ENCODE measurements at places on chromosomes 7 and 10. TPM values are rescaled to one million over a fixed set of nuclear protein-coding genes. Genes with fewer than 3 reads are reported as not detected.

Gene UCN3
- not detected for polyA plus RNA-seq

Gene MYL10
- not detected for polyA plus RNA-seq

Gene MSS51
- 0.54 TPM for polyA plus RNA-seq

Gene GRID2IP
- polyA plus RNA-seq = 0.44 TPM

Gene EPHA1
- 65.6 TPM for polyA plus RNA-seq

Gene ABCC2
- polyA plus RNA-seq = 0.20 TPM

Gene ANKRD2
- polyA plus RNA-seq = 0.46 TPM

Gene MYH16
- polyA plus RNA-seq = 0.04 TPM
